ENCODE measurements at places on chromosomes 11 and 22.

DNA sequence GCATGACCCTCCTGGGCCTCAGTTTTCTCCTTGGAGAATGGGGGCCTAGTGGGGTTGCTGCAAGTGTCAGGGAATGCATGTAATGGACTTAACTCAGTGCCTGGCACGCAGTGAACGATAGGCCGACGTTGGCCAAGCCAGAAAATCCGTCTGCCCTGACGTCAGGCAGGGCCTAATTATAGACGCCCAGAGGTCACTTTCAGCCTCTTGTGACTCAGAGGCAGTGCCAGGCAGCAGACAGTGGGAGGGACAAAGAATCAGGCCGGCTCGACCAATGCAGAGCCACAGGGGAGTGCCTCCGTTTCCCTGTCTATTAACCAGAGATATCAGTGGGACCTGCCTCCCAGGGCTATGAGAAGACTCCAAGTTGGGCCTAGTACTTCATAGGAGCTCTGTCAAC, 115.0 kb downstream of the MN1 start:
- no peak for ATAC-seq

- ATAC-seq: no peak
These were observed 15.6 kb downstream of the E2F8 start for GRCh38 chr11:19225123-19225522.

- no peak for ATAC-seq
These were observed 3.1 kb downstream of the TMEM86A start for GRCh38 chr11:18701614-18702216.

GRCh38 chr11:72831521-72832300, 17.5 kb downstream of the ATG16L2 start:
- ATAC-seq: peak; percentile 62

- no peak for ATAC-seq
These were observed 10.4 kb downstream of the SEPTIN3 start for GRCh38 chr22:41979423-41980250.

Measured in activated CD4-positive, CD25-positive, alpha-beta regulatory T cell treated with anti-CD3 and anti-CD28 coated beads, Interleukin-2, amount 50 U/mL, for 24 hours (primary cell).